ENCODE measurements at places on chromosomes 6 and 20.

DNA sequence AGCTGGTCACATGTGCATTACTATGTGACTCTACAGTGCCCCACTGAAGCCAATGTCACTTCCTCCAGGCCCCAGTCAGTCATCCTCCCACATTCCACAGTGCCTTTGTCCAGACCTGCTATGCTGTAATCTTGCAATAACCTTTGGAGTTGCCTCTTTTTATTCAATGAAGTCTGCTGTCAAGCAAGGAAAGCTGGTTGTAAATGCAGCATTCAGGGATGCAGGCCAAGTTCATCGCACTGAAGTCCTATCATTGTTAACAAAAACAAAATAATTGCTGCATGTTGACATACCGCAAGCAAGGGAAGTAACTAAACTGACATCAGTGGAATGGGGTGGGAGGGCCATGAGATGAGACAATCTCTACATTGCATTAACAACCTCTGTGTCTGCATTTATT is 131.2 kb upstream of the CDYL start:
- DNase-seq: no peak

- no peak for DNase-seq
These were observed 551.3 kb upstream of the CDH4 start for GRCh38 chr20:60700728-60701127.

DNA sequence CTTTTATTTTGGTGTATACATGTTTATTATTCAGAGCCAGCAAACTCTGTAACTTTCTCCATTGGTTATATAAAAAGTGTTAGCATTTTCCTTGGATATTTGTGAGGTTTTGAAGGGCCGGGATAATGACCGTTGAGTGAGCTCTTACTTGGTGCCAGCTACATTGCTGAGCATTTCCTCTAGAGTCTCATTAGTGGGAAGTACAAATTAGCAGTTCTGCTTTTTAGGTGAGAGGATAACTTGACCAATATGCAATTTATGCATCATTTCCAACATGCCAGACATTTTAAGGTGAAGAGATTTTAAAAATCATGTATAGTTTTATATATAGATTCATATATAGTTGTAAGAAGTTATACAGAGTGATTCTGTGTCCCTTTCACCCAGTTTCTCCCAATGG is 84.3 kb downstream of the CARMIL1 start:
- DNase-seq: no peak

DNA sequence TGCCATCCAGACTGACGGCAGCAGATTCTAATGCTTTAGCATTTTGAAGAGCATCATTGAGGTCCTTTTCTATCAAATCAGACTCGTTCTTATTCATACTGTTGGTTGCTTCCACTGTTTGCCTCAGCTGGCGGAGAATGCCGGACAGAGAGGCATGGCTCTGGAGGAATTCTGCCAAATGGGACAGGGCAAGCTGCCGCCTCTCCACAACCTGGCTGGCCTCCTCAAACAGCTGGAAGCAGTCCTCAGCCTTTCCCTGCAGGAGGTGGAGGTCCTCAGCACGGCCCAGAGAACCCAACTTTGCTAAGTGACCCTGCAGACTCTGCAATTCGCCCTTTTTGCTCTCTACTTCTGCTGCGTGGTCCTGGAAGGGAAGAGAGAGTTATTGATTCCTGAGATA is 220.5 kb downstream of the SYNE1 start:
- no peak for DNase-seq

GRCh38 chr6:16049168-16049567 is 79.7 kb upstream of the MYLIP start:
- DNase-seq: no peak

Data from right atrium auricular region (tissue), 2 donors.